ENCODE measurements at places on chromosomes 13 and 19.

DNA sequence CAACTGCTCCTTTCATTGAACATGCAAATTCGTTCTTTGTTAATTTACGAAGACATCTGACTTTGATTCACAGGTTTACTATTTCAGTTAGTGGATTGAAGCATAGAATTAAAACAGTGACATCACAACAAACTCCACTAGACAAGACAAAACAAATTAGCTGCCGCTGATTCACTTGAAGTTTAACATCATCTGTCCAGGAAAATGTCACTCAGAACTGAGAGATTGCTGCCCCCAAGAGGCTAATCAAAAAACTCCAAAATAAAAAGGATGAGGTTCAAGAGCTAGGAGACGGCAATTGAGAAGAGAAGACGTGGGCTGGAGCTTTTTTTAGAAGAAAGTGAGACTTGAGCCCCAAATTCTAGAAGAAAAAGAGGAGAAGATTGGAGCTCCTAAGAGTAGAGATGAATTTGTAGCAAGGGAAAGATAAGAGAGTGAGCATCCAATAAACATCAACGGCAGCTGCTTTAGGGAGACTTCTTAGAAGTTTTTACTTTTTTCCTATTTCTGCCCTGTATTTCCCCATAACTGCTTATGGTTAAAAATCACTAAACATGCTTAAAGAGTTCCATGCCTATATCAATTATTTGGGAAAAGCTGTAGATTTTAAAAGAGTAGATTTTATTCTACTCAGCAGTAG is 40.8 kb upstream of the TPP2 start:
- DNase-seq: no peak

- no peak for DNase-seq
Measured at GRCh38 chr19:19602136-19602712, 16.3 kb downstream of the PBX4 start.

DNA sequence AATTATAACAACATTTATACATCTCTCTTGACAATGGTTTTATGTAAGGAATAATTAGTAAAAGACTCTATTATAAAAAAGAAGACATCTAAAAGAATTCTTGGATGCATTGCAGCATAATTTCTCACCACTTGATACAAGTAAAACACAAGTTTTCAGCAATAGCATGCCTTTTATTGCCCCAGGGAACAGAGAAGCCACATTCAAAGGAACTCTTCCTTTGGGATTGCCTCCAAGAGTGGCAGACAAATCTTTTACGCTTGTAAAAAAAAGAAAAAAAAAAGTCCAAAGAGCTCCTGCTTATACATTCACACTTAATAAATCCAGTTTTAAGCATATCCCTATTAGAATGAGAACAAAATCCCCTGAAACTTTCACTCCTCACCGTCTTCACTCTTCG is 2357.8 kb upstream of the PCDH20 start:
- DNase-seq: no peak

- DNase-seq: no peak
Measured at GRCh38 chr13:113238536-113238935, 29.1 kb downstream of the CUL4A start.

GRCh38 chr13:100069278-100069677 is 19.6 kb upstream of the PCCA start:
- DNase-seq: no peak
